ENCODE measurements at places on chromosomes 11 and 22. TPM values are rescaled to one million over a fixed set of nuclear protein-coding genes. Genes with fewer than 3 reads are reported as not detected.
A peak's percentile ranks its signal among the peaks of the same experiment; 100 is the strongest.

- DNase-seq: no peak
Observed at GRCh38 chr11:132286106-132286505, 915.7 kb downstream of the NTM start.

Gene FGF19
- total RNA-seq: 5.2 TPM

- no peak for DNase-seq
Observed at GRCh38 chr11:10058356-10058755, 235.7 kb downstream of the SBF2 start.

- no peak for DNase-seq
Observed at GRCh38 chr11:127506647-127507046, 506.1 kb upstream of the KIRREL3 start.

Gene MMP8
- total RNA-seq: 0.09 TPM

DNA sequence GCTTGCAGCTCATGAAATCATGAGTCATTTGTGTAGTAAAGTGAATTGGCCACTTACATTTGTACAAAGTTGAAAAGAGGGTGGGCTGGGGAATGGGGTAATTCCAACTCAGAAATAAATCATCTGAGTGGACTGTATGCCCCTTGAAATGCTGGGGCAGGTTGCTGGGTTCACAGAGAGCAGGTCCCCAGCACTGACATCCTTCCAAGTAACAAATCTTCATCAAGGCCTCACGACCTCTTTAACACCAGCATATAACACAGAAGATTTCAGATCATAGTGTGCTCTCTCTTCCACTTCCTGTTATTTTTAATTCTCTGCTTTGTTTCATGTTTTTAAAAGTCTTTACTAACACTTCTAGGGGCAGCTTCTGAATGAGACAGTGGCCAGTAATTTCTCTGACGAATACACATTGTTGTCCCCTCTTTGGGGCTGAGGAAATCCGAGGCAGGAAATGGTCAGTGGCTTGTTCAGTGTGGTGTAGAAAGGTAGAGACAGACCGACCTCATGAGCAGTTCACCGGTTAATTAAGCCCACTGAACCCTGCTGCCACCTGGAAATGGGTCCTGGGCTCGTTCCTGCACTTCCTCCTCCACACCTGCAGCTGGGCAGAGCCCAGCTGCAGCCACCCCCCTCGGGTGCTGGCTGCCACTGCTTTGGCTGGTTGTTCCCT is 127.7 kb downstream of the MAML2 start:
- DNase-seq: no peak

DNA sequence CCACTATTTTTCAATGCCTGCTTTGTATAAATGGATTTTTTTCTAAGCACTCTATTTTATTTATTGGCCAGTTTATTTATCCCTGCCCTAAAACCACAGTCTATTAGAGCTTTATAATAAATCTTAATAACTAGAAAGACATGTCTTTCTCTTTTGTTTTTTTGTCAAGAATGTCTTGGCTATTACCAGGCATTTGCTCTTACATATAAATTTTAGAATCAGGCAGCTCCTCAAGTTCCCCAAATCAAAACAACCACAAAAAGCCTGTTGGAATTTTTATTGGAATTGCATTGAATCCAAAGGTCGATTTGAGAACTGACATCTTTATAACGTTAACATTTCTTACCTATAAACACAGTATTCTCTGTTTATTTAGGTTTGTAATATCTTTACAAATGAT is 85.8 kb upstream of the SC5D start:
- no peak for DNase-seq

DNA sequence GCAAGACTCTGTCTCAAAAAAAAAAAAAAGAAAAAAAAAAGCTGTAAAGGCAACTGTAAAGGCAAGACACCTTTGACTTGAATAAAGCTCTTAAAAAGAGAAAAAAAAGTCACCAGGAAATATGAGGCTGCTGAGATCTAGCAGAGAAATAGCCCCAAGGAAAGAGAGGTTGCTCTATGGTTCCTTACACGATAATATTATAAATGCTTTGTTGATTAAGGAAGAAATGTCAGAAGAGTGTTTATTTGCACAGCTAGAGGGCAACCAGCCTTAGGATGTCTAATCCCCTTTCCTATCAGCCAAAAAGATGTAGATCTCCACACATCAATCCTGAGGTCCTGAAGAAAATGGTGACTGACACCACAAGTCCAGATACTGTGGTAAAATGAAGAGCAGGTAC is 32.0 kb downstream of the RBFOX2 start:
- DNase-seq: no peak

Gene UPK3A
- not detected for total RNA-seq

DNA sequence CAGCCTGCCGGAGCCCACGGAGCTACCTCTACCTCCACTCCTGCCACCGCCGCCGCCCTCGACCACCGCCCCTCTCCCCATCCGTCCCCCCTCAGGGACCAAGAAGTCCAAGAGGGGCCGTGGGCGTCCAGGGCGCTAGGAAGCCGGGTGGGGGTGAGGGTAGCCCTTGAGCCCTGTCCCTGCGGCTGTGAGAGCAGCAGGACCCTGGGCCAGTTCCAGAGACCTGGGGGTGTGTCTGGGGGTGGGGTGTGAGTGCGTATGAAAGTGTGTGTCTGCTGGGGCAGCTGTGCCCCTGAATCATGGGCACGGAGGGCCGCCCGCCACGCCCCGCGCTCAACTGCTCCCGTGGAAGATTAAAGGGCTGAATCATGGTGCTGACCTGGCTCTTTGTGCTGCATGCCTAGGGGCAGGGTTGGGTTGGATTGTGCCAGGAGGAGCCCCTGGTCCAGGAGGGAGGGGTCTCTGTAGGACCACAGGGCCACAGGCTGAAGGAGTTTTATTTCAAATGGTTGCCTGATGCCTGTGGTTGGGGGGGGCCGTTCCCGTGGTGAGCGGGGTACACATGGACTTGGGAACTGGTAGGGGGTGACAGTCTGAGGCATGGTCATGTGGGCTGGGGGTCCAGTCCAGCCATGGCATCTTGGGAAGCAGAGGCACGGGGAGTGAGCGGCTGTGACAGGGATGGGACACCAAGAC is 2.3 kb downstream of the PTPRCAP start:
- no peak for DNase-seq

- no peak for DNase-seq
Observed at GRCh38 chr11:67211656-67212436, 54.4 kb upstream of the GRK2 start.

- DNase-seq: no peak
Observed at GRCh38 chr11:64153812-64154211, 12.1 kb downstream of the MACROD1 start.

DNA sequence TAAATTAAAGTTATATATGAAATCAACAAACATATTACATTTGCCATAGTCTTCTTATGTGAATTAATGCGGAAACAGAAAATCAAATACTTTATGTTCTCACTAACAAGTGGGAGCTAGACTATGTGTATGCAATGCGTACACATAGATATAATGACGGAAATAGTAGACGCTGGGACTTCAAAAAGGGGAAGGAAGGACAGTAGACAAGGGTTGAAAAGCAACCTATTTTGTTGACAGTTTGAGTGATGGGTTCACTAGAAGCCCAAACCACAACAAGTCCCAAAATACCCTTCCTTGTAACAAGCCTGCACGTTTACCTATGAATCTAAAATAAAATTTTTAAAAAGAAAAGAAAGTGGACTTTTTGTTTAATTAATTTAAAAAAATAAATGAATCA is 430.8 kb upstream of the CNTN5 start:
- DNase-seq: no peak

DNA sequence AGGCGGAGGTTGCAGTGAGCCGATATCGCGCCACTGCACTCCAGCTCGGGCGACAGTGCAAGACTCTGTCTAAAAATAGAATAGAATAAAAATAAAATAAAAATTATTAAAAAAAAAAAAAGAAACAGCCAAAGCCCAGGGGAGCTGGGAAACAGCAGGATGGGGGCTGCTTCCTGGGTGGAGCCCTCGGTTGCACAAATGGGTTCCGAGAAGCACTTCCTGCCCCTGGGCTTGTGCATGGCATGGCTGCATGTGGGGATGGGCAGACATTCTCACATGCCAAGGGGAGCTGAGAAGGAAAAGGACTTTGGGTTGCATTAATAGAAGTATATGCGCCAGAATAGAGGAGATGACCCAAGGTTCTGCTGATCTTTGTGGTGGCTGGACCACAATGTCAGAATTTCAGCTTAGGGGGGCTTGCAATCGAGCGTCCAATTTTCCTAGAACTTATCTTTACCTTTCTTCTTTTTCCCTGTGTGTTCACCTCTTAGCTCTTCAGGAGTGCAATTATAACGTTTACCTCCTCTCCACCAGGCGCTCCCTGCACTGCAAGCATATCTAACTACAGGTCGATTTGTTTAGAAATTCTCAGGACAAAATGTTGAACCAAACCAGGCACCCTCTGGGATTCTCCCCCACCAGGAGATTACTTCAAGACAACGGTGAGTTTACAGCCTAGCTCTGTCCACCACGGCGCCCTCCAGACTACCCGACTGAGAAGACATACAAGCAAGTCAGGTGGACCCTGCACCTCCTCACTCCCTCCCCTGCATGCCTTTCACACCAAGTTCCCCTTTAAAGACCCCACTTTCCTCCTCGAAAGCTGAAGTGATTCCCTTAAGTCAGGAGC is 53.2 kb downstream of the SHISAL1 start:
- DNase-seq: no peak

- DNase-seq: no peak
Observed at GRCh38 chr22:50269573-50269969, 609 bp downstream of the MAPK11 start.

DNA sequence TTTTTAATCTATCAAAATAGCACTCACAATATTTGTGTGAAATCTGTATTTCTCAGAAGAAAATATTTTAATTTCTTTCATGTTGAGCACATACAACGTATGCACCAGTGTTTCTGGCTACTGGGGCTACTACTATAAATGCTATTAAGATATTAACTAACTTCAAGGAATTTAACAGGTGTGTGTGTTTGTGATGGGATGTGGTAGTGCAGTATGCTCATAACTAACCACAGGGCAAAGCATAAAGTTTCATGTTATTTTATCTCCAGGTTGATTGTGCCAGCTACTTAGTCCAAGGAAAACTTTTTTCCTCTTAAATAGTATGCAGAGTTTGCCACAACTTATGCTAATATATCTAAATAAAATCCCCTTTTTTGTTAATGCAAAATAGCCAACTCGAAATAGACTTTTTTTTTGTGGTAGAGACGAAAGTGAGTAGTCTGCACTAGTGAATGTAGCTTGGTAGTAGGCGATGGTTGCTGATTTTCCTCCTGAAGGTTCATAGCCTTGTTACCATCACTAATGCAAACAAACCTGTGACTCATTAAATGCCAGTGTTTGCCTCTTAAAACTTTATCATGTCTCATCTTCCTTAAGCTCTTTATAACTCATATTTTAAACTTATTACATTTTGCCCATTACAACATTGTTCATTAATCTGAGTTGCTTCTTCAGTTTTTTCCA is 565.5 kb upstream of the ANO3 start:
- no peak for DNase-seq

DNA sequence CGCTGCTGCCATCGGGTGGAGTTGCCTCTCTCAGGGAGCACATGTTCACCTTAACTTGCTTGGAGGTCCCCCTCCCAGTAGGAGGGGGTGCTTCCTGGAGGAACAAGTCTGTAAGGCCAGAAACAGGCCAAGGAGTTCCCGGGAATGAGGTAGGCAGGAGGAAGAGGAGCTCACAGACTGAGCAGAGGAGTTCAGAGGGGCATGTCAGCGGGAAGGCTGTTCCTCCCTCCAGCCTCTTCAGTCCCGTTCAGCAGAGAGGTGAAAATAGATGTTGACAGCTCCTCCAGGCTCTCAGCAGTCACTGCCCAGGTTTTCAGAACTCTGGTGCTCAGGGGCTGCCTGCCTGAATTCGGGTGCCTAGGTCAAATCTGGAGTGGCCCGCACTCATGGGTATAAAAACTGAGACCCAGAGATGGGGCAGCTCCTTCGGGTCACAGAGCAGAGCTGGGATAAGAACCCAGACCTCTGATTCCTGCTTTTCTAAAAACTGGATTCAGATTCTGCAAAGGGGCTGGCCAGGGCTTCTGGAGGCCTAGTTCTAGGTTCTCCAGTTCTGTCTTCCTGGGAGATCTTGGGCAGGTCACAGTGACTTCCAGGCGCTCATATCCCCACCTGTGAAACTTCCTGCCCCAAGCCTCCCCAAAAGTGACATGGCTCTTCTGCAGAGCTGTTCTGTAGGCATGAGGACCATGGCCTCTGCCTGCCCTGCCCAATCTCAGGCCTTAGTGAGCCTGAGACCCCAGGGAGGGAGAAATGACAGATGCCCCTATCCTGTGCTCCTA is 18.3 kb downstream of the ATG16L2 start:
- no peak for DNase-seq

DNA sequence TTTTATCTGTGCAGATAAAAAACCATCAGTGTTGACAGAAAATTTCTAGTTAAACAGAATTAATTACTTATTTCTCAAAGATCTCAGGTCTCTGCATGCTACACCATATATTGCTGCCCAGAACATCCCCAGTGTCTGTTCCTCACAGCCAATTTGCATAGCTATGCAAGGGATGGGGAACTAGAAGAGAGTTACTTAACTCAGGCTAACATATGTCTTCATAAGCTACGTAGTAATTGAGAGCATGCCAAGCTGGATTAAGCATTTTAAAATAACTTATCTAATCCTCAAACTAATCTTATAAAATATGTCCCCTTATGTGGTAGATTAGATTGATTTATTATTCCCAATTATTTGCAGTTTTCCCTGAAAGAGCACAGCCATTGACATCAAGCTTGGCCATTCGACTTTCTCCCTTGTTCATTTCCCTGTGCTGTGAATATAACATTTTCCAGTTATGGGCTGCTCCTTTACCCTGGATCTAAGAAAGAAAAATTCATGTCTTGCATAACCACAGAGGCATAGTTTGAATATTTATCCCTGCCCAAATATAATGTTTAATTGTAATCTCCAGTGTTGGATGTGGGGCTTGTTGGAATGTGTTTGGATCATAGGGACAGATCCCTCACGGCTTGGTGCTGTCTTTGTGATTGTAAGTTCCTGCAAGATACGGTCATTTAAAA is 69.1 kb downstream of the C11orf87 start:
- no peak for DNase-seq

DNA sequence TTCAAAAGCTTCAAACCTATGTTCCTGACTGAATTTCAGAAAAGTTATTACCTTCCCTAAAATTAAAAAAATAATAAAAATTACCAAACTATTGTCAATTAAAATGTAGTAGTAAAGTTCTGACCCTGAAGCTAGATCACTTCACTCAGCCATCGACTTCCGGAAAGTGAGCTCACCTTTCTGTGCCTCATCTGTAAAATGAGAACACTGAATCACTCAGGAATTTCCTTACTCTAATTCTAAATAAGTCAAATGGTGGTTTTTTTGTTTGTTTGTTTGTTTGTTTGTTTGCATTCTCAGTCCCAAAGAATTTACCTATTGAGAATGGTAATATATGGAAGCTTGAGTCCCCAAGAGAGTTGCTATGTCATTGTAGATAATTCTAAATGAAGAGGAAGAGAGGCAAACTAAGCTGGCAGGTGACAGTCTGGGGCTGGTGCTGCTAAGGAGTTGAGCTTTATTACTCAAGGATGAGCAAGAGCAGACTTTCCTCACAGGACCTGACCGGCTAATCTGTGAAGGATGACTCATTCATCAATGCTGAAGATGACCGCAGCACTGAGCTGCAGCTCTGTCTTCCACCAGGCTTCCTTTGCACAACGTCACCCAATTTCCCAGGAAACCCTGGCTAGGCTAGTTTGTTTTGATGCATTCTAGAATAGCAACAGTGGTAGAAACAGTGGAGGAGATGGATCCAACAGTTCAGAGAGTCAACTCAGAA is 248.8 kb downstream of the RAB38 start:
- DNase-seq: no peak

- DNase-seq: no peak
Observed at GRCh38 chr11:32131321-32131720, 40.4 kb downstream of the RCN1 start.

Gene CHEK2
- total RNA-seq: 6.1 TPM

GRCh38 chr11:390175-390574 is 3.8 kb upstream of the PKP3 start:
- DNase-seq: no peak

- DNase-seq: peak; percentile 60
Observed at GRCh38 chr11:10858439-10859325, 829 bp upstream of the ZBED5 start.
